A549 treated with dexamethasone at 1 μM for 4 hours (cell line): ENCODE measurements at places on chromosomes 5 and 9. TPM values are rescaled to one million over a fixed set of nuclear protein-coding genes. Genes with fewer than 3 reads are reported as not detected.

Gene HINT2
- total RNA-seq = 73.2 to 94.8 TPM (median 82.2 TPM) in 5 replicates

Gene TMEM215
- 0.02 TPM in 3 of 5 replicates, not detected in the others for total RNA-seq

Gene BAAT
- total RNA-seq = 0.32 to 0.58 TPM (median 0.42 TPM) in 5 replicates

Gene MCTP1
- total RNA-seq = 8.2 to 11.4 TPM (median 8.4 TPM) in 5 replicates

Gene AP3B1
- 27.1 to 34.8 TPM (median 33.3 TPM) in 5 replicates for total RNA-seq

Gene TAF11L5
- not detected in 5 replicates for total RNA-seq

Gene SLCO6A1
- not detected in 5 replicates for total RNA-seq
